Activated T-helper 1 cell treated with anti-CD3 and anti-CD28 coated beads, Interleukin-2, amount 50 U/mL, for 16 hours (primary cell): ENCODE measurements at places on chromosomes 1 and 21.

DNA sequence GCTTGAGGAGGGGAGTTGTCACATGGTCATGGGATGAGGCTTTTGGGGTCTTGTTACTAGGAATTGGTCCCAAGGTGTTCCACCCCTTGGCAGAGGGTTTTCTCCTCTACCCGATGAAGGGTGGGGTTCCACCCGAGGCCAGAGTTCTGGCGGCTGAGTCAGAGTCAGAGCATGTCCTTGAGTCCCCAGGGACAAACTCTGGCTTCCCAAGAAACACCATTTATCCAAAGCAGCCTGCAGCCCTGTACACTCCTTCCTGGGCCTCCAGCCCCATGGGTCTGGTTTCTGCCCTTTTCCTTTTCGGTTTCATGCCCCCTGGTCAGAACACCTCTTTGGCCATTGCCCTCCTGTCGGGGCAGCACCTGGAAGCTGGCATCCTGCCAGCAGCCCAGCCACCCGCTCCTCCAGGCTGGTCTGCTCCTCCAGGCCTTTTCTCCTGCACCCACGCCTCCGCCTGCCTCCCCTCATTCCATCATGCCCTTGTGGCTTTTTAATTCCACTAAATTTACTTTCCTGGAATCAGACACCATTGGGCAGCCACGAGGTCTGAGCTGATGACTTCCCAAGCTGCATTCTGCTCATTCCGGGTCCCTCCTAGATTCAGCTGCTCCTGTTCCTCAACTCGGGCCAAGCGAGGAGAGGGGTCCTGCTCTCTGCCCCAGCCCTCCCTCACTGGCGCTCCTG, 301.7 kb upstream of the VAMP3 start:
- DNase-seq = no peak

GRCh38 chr1:205229399-205229871, 1.7 kb downstream of the TMCC2 start:
- peak; percentile 49 for DNase-seq

- no peak for DNase-seq
Measured at GRCh38 chr1:87169263-87169910, 159.3 kb upstream of the LMO4 start.

GRCh38 chr21:27806281-27806680, 839.4 kb upstream of the ADAMTS5 start:
- no peak for DNase-seq

GRCh38 chr1:15974855-15975254, 1.0 kb downstream of the ZBTB17 start:
- DNase-seq = no peak

DNA sequence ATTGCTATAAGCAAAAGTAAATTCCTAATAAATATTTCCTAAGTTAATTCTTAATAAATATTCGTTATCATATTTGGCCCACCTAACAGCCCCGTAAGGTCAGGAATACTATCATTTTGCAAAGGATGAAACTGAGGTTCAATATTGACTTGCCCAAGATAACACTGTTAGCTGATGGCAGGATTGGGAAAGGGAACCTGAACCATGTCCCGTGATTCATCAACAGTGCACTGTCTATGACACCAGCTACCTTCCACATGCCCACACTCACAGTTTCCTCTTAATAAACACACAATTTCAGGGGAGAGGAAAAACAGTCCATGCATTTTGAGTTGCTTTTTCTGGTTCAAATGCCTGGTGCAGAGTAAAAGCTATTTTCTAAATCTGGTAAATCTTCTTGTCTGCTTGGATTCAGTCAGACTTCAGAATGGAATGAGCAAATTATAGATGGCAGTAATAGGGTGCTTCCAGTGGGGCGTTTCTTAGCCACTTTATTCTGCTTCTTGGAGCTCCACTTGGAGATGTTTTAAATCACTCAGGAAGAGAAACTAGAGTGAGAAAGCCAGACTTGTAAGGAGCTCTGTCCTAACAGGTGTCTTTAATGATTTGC, 354.6 kb downstream of the PDE4B start:
- DNase-seq = no peak

- DNase-seq = no peak
Measured at GRCh38 chr1:53286955-53287354, 40.9 kb downstream of the LRP8 start.

GRCh38 chr1:204178487-204179281, 12.5 kb upstream of the REN start:
- no peak for DNase-seq
